Activated T-cell treated with anti-CD3 and anti-CD28 coated beads, Interleukin-2, amount 50 U/mL, for 72 hours (primary cell): ENCODE measurements at places on chromosomes 7 and 10. TPM values are rescaled to one million over a fixed set of nuclear protein-coding genes. Genes with fewer than 3 reads are reported as not detected.

Gene TSPAN13
- total RNA-seq = 1.1 TPM

DNA sequence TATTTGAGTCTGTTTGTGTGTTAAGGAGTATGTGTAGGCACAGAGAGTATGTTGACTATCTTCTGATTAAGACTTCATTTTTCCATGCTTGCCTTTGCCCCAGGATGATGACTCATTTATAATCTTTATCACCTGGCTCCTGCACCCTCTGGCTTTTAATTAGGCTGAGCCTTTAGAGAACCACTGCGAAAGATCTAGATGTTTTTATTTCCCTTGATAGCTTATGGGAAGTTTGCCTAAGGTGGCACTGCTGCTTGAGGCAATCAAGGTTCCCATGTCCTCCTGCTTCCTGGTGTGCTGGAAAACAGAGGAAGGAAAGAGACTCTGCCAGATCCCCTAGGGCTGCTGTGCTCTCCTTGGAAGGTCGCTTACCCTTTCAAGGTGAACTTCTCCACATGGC lies 114.6 kb downstream of the ARL4A start:
- DNase-seq = no peak
- H3K27me3 ChIP-seq = no peaks in the 10 kb centered on the region
- no peaks in the 10 kb centered on the region for H3K4me1 ChIP-seq
- H3K27ac ChIP-seq = no peak overlapping the region
- H3K4me3 ChIP-seq = no peak overlapping the region

Gene VSTM2A
- not detected for total RNA-seq

DNA sequence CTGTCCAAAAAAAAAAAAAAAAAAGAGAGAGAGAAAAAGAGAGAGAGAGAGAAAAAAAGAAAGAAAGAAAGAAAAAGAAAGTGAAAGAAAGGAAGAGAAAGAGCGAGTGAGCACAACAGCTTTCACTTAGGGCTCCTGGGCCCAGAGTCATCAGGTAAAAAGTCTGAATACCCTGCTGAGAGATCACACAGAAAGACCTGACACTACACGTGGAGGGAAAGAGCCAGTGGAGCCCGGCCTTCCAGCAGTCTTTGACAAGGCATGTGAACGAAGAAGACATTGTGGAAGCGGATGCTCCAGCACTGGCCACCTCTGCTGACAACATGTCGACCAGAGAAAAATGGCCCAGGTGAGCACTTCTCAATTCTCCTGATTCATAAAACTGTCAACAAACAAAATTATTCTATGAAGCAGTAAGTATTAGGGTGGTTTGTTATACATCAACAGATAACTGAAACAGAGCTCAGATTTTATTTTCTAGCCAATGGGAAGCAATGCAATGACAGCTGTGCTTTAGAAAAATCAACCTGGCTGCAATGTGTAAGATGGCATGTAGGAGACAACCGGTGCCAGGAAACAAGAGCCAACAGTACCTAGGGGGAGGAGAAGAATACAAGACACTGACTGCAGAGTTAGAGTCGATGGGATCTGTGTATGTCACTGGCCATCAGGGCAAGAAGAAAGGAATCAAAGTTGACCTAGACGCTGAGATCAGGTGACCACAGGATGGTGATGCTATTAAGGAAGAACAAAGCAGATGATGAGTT lies 4.4 kb downstream of the RNF216 start:
- peaks cover 74% of the 10 kb centered on the region for H3K4me1 ChIP-seq
- peak overlapping the region; percentile 97 for H3K27ac ChIP-seq
- peak overlapping the region; percentile 85 for H3K4me3 ChIP-seq
- DNase-seq = peak; percentile 6
- H3K36me3 ChIP-seq = peaks cover 2% of the 10 kb centered on the region

Gene NPSR1
- total RNA-seq = not detected

DNA sequence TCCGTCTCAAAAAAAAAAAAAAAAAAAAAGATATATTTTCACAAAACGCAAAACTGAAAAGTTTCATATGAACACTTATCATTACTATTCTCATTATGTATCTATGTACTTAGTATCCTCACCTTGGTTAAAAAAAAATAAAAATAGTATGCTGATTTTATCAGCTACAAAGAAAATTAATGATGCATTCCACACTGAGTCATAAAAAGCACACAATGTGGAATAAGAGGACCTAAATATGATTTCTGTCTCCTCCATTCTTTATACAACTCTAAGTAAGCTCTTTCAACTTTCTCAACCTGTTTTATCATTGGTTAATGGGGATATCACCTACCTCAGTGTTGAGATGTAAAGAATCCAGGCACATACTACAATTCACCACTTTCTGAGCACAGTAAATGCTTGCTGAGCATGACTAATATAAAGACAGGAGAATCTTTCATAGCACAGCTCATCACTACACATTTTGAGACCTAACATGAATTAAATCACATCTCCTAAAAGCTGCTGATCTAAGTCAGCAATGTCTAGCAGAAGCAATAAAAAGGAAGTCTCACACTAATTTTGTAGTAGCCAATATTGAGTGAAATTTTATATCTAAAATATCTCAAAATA lies 2.7 kb downstream of the SNX13 start:
- no peak for DNase-seq
- H3K36me3 ChIP-seq = peaks cover 5% of the 10 kb centered on the region
- peak overlapping the region; percentile 76 for H3K27ac ChIP-seq
- no peaks in the 10 kb centered on the region for H3K27me3 ChIP-seq

DNA sequence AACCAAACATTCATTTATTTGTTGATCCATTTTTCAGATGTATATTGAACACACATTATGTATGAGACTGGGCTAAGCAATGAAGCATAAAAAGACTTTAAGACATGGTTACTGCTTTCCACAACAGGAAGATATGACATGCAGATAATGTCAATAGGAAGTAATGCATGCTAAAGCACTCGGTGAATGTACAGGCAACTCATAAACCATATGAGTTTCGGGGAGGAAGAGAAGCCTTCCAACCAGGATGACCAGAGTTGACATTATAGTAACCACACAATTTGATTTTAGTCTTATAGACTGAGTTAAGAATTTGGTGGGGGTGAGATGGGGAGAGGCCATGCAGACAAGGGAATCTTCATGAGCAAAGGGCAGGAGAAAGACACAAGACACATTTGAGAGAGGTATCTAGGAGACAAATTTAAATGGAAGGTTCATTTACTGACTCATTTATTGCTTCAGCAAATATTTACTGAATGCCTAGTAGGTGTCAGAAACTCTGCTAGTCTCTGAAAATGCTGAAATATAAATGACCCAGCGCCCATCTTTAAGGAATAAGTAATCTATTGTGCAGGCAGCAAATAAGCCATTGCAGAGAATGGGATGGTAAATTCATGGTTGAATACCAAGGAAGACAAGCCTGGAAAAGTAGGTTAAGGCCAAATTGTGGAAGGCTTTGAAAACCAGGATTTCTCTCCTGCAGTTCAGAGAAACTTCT lies 19.0 kb upstream of the SLK start:
- peaks cover 13% of the 10 kb centered on the region for H3K4me1 ChIP-seq
- no peaks in the 10 kb centered on the region for H3K27me3 ChIP-seq
- no peaks in the 10 kb centered on the region for H3K36me3 ChIP-seq
- no peak for DNase-seq
- no peak overlapping the region for H3K27ac ChIP-seq

Gene TUBAL3
- not detected for total RNA-seq

GRCh38 chr7:26127411-26127810 lies 24.6 kb upstream of the NFE2L3 start:
- H3K4me3 ChIP-seq = no peak overlapping the region
- DNase-seq = no peak
- H3K4me1 ChIP-seq = peaks cover 15% of the 10 kb centered on the region
- H3K27me3 ChIP-seq = peaks cover 10% of the 10 kb centered on the region
- no peak overlapping the region for H3K27ac ChIP-seq
- H3K36me3 ChIP-seq = no peaks in the 10 kb centered on the region

DNA sequence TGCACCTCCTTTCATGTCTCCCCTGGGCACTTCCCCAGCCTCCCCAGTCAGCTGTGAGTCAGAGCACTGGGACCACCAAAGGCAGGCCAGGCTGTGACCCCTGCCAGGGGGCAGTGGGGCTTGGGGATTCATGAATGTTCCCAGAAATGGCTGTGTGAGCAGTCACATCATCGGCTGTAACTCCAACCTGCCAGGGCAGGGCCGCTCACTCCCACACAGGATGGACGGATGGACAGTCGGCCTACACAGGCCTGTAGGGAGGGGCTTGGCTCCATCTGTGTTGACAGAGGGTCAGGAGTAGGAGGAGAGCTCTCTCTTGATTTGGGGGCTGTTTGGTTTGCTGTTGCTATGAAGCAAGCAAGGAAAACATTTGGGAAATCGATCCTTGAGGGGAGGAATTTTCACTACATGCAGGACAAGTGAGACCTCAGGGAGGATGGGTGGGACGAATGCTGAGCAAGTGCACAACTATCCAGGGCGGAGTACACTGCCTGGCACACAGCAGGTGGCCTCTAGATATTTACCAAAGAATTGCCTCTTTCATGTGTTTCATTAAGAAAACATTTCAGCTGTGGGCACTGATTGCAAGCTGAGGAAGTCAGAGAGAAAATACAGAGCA lies 2.9 kb upstream of the IGFBP1 start:
- no peaks in the 10 kb centered on the region for H3K4me1 ChIP-seq
- DNase-seq = no peak
- peaks cover 46% of the 10 kb centered on the region for H3K27me3 ChIP-seq
- no peaks in the 10 kb centered on the region for H3K36me3 ChIP-seq

GRCh38 chr7:124893140-124893827 lies 36.3 kb downstream of the POT1 start:
- DNase-seq = no peak
- H3K27me3 ChIP-seq = no peaks in the 10 kb centered on the region
- H3K4me1 ChIP-seq = peaks cover 9% of the 10 kb centered on the region
- no peak overlapping the region for H3K4me3 ChIP-seq

DNA sequence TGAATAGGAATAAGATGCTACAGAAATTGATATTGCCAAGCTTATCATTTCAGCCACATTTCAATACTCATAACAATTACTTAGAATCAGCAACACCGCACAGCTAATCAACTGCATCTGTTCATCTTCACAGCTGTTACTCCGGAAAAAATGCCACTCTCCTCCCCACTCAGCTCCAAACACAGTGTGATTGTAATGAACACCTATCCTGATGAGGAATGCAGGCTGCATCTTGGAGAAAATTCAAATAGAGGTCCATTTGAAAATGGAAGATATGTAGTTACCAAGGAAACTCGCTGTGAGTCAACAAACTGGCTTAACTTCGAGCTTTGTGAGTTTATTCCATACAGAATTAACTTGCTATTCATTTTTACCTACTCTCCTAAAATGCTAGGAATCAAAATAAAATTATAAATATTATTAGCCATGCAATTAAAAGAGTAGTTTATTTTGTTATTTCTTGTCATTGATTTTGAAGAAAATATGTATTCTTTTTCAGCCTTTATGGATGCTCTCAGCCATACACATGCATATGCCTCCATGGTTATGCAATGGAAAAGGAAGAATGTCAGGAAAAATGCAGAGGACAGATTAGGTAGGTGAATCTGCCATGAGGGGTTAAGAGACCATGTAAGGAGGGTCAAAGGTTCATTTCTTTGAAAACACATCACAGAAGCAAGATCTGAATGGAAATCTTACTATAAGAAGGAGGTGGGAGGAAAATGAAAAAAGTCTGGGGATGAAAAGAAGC lies 267.2 kb downstream of the POM121L12 start:
- H3K27me3 ChIP-seq = no peaks in the 10 kb centered on the region
- no peak for DNase-seq
- no peaks in the 10 kb centered on the region for H3K4me1 ChIP-seq
- no peak overlapping the region for H3K27ac ChIP-seq
- no peak overlapping the region for H3K4me3 ChIP-seq

DNA sequence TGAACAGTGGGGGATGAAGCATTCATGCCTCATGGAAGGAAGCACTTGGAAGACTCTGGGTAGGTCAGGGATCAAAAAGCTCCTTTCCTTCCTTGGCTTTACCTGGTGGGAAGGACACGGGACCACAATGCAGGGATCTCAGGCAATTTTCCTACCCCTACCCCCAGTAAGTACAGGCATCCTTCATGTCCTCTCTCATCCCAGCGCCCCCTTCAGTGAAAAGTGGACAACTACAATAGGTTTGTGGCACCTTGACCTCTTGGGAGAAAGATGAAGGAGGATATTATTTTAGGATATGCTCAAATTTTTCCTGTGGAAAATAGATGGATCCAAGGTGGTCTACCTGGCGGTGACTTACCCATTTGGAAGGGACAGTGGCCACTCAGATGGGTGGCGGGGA lies 16.5 kb downstream of the AFAP1L2 start:
- no peak for DNase-seq
- H3K4me3 ChIP-seq = no peak overlapping the region
- peaks cover 15% of the 10 kb centered on the region for H3K4me1 ChIP-seq
- no peak overlapping the region for H3K27ac ChIP-seq
- H3K27me3 ChIP-seq = peaks cover 17% of the 10 kb centered on the region

Gene RP9
- 20.8 TPM for total RNA-seq

- peaks cover 2% of the 10 kb centered on the region for H3K36me3 ChIP-seq
- H3K4me1 ChIP-seq = peaks cover 29% of the 10 kb centered on the region
- no peak overlapping the region for H3K4me3 ChIP-seq
- H3K27ac ChIP-seq = no peak overlapping the region
These were observed 24.8 kb upstream of the CYCS start for GRCh38 chr7:25149836-25150235.

Gene FAM25G
- total RNA-seq = not detected

- no peaks in the 10 kb centered on the region for H3K4me1 ChIP-seq
- DNase-seq = no peak
- peaks cover 1% of the 10 kb centered on the region for H3K36me3 ChIP-seq
- H3K27ac ChIP-seq = no peak overlapping the region
These were observed 374.8 kb downstream of the SEMA3D start for GRCh38 chr7:84812021-84812420.

DNA sequence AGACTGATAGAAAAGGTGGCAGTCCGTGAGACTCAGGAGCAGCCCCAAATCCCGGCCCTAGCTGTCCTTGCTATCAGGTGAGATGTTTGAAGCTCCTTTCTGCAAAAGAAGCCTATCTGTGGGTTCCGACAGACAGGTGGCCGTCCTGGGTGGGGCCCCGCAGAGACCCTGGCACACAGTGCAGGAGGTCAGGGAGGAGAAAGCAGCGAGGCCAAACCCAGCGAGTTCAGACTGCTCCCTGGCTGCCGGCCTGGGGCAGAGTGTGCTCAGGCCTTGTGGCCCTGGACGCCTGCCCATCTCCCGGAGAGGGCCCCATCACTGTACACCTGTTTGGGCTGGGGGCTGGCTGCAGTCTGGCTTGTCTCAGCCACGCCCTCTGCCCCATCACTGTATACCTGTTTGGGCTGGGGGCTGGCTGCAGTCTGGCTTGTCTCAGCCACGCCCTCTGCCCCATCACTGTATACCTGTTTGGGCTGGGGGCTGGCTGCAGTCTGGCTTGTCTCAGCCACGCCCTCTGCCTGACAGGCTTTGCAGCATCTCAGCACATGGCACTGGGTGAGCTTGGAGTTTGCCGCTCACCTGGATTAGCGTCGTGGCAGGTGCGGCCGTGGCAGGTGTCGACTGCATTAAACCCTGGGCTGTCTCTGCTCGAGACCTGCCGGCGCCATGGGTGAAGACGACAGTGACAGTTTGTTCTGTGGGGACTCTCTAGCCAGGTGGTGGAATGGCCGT lies 11.8 kb upstream of the PRKAR1B start:
- DNase-seq = no peak
- H3K4me1 ChIP-seq = no peaks in the 10 kb centered on the region
- peaks cover 6% of the 10 kb centered on the region for H3K36me3 ChIP-seq
- no peaks in the 10 kb centered on the region for H3K27me3 ChIP-seq

- H3K4me3 ChIP-seq = peak overlapping the region; percentile 89
- peaks cover 68% of the 10 kb centered on the region for H3K4me1 ChIP-seq
These were observed 426 bp downstream of the SYPL1 start for GRCh38 chr7:106111655-106112117.

Gene COBL
- not detected for total RNA-seq
